ENCODE measurements at places on chromosomes 2 and 18. TPM values are rescaled to one million over a fixed set of nuclear protein-coding genes. Genes with fewer than 3 reads are reported as not detected.

DNA sequence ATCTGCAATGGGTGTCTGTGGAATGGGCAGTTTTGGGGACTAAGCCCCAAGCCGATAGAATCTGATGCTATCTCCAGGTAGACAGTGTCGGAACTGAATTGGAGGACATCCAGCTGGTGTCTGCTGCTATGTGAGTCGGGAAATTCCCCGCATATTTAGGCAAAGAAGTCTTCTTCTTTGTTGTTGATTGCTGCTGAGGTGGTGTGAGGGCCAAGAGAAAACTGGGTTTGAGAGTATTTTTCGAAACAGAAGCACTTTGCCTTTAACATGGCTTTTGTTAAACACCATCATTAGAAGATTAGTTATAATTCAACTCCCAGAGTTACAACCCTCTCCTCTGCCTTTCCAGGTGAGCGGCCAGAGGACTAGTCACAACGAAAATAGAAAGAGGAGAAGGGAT is 49.4 kb upstream of the ACTR3 start:
- H3K4me1 ChIP-seq: no peaks in the 10 kb centered on the region
- DNase-seq: no peak
- H3K4me3 ChIP-seq: no peak overlapping the region
- no peaks in the 10 kb centered on the region for H3K36me3 ChIP-seq

SDC1 gene
- 148 TPM for total RNA-seq

DNAH6 gene
- total RNA-seq: 1.1 TPM

CIDEA gene
- not detected for total RNA-seq

All from upper lobe of right lung (tissue), 1 donor.